G401 (cell line): ENCODE measurements at places on chromosomes 7 and 10. TPM values are rescaled to one million over a fixed set of nuclear protein-coding genes. Genes with fewer than 3 reads are reported as not detected.

The HABP2 gene
- not detected in 2 replicates for total RNA-seq

The MSMB gene
- not detected in 2 replicates for total RNA-seq

DNA sequence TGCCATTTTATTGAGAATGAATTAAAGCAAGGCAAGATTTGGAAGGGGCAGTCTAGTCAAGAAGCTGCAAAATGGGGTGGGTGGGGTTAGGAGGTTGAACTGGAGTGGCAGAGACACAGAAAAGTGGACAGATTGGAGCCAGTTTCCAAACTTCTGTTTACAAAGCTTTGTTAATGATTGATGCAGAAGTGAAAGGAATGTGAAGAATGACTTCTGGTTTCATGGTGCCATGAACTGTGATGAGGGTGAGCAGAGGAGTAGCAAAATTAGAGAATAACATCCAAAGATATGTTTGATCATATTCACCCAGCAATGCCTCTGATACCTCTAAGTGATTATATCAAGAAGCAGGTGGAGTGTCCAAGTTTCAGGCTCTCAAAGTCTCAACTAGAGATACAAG is 1118.0 kb upstream of the C7orf33 start:
- no peak for DNase-seq

- no peak for DNase-seq
Observed at GRCh38 chr7:101243646-101244374, 1.1 kb downstream of the FIS1 start.

The ZNF777 gene
- 21.1 and 28.6 TPM in 2 replicates for total RNA-seq

GRCh38 chr7:128032605-128033235 is 1.5 kb upstream of the LRRC4 start:
- peak; percentile 72 for DNase-seq

- DNase-seq: no peak
Observed at GRCh38 chr10:93722550-93722949, 20.2 kb upstream of the FRA10AC1 start.

DNA sequence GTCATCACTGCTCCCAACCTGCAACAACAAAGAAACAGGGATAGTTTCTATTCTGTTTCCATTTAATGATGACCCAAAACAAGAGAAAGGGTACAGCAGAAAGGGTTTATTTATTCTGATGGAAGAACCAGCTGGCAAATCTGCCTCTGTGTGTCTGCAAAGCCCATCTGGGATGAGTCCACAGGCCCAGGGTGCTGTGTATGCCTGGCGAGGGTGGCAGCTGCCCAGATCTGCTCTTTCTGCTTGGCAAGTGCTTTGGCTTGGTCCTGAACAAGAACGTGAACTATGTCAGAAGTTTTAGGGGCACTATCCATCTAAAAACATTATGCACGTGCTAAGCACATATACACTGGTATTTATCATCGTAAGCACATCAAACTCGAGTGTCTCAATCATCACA is 333.8 kb downstream of the CXCL12 start:
- no peak for DNase-seq

The NKX2-3 gene
- not detected in 2 replicates for total RNA-seq

- peak; percentile 27 for DNase-seq
Observed at GRCh38 chr10:110498087-110498981, 627 bp downstream of the DUSP5 start.

The COBL gene
- not detected in 2 replicates for total RNA-seq

- DNase-seq: no peak
Observed at GRCh38 chr7:114539575-114539974, 125.0 kb downstream of the FOXP2 start.

DNA sequence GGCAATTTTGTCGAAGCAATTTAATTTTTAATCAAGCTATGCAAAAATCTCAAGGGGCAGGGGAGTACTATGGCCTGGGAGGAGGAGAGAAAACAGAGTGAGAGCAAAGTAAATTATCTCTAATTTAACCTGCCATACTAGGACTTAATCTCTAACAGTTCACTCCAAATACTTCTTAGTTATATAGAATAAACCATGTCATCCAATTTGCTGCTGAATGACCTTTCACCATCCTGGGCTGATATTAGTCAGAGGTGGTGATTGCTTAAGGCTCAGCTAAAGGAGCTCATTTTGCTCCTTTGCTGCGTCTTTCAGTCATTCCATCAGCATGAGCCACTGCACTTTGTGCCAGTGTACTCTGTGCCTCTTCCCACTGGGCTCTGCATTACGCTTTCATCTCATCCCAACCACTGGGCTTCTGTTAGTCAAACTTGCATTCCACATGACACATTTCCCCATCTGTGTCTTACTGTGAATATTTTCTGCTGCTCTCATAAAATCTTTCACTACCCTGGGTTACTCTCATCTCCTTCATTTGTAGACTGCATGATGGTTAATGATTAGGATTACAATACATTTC is 84.3 kb downstream of the CD36 start:
- peak; percentile 23 for DNase-seq

- DNase-seq: no peak
Observed at GRCh38 chr7:3917436-3917835, 616.4 kb downstream of the SDK1 start.

GRCh38 chr7:151386301-151387160 is 23.3 kb downstream of the WDR86 start:
- peak; percentile 71 for DNase-seq

- DNase-seq: no peak
Observed at GRCh38 chr10:58826694-58827093, 314.0 kb downstream of the BICC1 start.
